ENCODE measurements at places on chromosomes 16 and 17. TPM values are rescaled to one million over a fixed set of nuclear protein-coding genes. Genes with fewer than 3 reads are reported as not detected.

DNA sequence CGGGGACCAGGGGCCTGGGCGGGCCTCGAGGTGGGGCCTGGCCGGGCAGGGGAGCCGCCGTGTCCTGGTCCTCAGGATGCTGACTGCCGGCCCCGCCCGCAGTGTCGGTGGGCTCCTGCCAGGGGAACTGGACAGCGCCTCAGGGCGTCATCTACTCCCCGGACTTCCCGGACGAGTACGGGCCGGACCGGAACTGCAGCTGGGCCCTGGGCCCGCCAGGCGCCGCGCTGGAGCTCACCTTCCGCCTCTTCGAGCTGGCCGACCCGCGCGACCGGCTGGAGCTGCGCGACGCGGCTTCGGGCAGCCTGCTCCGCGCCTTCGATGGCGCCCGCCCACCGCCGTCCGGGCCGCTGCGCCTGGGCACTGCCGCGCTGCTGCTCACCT is 2.3 kb upstream of the PAQR4 start:
- DNase-seq, result peak; percentile 44
- peaks cover 10% of the 10 kb centered on the region for H3K4me1 ChIP-seq
- H3K4me3 ChIP-seq, result no peak overlapping the region
- no peaks in the 10 kb centered on the region for H3K36me3 ChIP-seq
- H3K27me3 ChIP-seq, result peaks cover 19% of the 10 kb centered on the region
- no peak overlapping the region for H3K27ac ChIP-seq

Gene CLEC19A
- not detected for total RNA-seq

GRCh38 chr17:40542558-40543411 is 22.5 kb downstream of the CCR7 start:
- H3K27ac ChIP-seq, result peak overlapping the region; percentile 76
- no peak overlapping the region for H3K4me3 ChIP-seq
- peaks cover 5% of the 10 kb centered on the region for H3K4me1 ChIP-seq

DNA sequence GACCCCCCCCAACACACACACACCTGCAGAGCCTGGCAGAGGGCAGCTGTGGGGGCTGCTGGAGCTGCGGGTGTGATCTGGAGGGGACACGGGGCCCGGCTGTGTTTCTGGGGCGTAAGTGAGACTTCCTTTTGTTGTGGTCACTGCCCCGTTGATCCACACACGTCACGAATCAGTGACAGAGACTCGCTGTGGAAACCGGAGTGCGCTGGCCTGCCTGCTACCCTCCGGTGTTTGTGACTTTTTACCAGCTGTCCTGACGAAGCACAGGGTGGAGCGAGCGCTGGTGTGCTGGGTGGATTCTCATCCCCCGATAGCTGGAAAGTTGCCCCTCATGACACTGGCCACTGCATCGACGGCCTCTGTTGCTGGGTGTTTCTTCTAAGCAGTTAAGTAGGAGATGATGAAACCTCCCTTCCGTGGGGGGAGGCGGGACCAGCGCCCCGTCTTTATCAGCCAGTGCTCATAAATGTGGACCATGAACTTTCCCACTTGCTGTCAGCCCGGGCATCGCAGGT is 2.3 kb downstream of the METRNL start:
- H3K4me3 ChIP-seq, result no peak overlapping the region
- H3K36me3 ChIP-seq, result no peaks in the 10 kb centered on the region
- peak overlapping the region; percentile 72 for H3K27ac ChIP-seq
- no peaks in the 10 kb centered on the region for H3K27me3 ChIP-seq
- H3K4me1 ChIP-seq, result peaks cover 12% of the 10 kb centered on the region

DNA sequence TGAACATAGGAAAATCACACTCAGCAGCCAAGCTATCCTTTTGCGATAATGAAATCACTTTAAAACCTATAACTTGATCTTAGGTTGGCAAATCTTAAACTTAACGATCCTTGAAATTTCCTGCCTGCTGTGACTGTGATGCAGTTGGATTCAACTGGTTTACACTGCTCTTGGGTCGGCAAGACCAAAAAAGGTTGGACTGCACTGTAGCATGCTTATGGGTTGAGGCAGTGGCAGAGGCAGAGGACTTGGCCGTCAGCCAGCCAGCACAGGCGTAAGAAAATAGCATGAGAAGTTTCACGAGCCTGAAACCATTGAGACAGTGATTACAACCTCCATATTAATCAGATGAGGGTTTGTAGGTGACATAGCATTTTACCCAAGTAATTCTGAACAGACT is 21.4 kb downstream of the WSB1 start:
- H3K27ac ChIP-seq, result no peak overlapping the region
- no peak overlapping the region for H3K4me3 ChIP-seq
- peaks cover 9% of the 10 kb centered on the region for H3K4me1 ChIP-seq
- H3K36me3 ChIP-seq, result peaks cover 35% of the 10 kb centered on the region
- DNase-seq, result no peak

Gene KRT32
- not detected for total RNA-seq

Gene UBALD1
- total RNA-seq, result 11.4 TPM

GRCh38 chr17:79940459-79941087 is 95.1 kb downstream of the TBC1D16 start:
- no peaks in the 10 kb centered on the region for H3K27me3 ChIP-seq
- DNase-seq, result no peak
- no peak overlapping the region for H3K27ac ChIP-seq
- H3K36me3 ChIP-seq, result no peaks in the 10 kb centered on the region
- H3K4me1 ChIP-seq, result no peaks in the 10 kb centered on the region
